ENCODE measurements at places on chromosomes 16 and 17.

GRCh38 chr17:81339534-81340296 lies 44.6 kb upstream of the SLC38A10 start:
- no peak for DNase-seq

- DNase-seq = no peak
These were observed 6.3 kb upstream of the CBFB start for GRCh38 chr16:67022531-67023214.

DNA sequence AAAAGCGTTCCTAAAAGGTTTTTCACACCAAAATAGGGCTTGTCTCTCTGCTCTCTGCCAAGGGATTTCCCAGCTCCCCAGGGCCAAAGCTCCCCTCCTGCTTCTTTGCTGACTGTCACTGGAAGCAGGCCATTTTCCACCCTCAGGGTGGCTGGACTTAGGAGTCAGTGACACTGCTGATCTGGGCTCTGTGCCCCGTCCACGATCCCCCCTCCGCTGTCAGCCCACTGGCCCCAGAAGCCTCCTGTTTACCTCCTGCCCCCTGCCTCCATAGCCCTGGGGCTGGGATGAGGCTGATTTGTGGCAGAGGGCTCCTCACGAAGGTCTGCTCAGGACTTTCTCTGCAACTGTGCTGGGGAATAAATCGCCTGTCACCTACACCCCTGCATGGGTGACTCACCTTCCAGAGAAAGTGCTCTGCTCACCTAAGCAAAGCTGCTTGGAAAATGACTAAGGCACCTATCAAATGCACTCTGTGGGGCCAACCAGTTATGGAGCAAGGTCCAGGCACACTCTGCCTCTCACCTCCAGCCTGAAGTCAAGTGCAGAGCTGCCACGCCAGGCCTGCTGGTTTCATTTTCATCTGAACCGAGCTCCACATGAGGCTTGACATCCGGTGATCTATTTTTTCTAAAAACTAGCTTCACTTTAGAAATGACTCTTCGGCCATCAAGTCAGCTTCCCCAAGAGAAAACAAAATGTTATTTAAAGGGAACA lies 4.9 kb downstream of the MAP3K14 start:
- DNase-seq = no peak

DNA sequence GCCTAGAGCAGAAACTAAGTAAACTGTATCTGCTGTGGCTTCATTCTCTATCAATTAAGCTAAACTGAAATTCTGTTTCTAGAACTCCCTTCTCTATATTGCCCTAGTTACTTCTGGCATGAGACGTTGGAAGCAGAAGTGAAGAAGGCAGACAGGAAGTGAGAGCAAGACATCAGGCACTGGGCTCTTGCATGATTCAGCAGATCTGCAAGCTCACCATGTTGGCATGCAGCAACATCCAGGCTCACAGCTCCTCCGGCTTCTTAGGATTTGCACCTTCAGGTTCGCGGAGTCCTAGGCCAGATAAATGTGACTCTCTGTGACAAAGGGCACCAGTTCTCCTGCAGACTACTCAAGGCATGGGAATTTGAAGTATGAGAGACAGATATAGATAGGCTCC lies 148.3 kb downstream of the CDH8 start:
- peak; percentile 41 for DNase-seq

DNA sequence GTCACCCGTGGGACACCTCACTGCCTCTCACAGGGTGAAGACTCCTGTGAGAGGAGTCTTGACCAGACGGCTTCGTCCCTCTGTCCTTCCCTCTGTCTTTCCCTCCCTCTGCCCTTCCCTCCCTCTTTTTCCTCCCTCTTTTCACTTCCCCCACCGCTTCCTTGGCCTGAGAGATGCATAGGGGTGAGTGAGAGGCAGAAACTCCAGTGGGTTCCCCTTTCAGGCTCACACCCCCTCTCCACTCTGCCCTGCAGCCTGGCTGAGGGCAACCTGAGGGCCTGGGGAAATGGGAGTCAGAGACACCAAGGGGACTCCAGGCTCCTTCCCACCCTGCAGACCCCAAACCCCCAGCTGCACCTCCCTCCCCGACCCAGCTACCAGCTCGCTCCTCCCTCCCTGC lies 14.6 kb upstream of the KRT17 start:
- no peak for DNase-seq

DNA sequence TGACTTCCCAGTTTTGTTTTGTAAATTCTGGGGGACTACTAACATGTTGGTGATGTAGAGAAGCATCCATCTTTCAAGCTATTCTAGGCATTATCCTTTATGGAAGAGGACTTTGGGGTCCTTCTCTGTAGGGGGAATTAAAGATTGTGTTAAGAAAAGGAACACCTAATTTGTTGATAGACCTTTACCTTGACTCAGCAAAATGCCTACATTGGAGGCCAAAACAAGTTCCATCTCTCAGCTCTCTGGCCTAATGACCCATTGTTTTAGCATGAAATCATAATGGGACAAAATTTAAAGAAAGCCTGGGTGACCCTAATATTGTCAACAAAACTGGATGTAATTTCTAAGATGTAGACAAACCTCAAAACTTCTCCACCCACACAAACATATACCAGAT lies 465.3 kb upstream of the SOX9 start:
- no peak for DNase-seq

DNA sequence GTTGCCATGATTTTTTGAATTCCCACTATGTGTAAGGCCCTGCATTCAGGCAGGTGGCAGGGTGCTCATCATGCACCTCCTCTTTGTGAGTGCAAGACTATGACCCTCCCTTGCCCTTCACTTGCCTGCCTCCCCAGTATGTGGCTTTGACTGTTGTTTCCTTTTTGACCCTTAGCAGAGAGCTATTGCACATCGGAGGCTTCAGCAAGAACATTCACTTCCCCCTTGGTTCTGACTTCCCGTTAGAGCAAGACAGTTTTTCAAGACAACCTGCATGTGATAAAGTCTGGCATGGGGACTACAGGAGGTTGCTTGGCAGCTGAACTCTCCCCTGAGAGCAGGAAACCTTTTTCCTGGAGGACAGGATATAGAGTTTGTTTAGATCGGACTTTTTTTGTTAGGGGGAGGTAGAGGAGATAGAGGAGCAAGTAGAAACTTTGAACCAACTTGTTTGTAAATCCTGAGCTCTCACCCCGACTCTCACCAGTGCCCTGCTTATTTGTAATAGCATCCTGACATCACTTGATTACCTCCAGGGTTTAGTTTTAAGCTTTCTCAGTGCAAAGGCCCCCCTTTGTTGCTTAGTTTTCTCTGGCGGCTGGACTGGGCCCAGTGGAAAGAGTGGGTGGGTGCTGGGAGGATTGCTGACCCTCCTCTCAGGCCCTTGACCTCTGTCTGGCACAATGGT lies 34.3 kb downstream of the LIMD2 start:
- no peak for DNase-seq

DNA sequence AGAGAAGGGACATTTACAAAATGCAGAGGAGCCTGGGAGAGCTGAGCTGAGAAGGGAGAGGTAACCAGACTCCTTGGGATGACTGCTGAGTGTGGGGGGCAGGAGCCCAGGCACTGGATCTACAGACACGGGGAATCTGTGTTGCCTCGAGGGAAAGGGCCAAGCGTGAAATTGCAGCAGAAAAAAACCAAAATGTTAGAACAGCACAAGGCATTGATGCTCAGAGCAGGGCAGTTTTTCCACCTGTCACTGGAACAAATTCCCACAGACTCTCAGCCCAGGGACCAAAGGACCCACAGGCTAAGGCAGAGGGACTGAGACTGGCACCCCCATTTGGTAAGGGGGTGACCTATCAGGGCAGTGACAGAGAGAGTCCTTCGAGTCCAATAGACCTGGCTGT lies 2.0 kb downstream of the PITPNM3 start:
- no peak for DNase-seq

GRCh38 chr17:72318131-72318530 lies 197.3 kb downstream of the SOX9 start:
- no peak for DNase-seq

DNA sequence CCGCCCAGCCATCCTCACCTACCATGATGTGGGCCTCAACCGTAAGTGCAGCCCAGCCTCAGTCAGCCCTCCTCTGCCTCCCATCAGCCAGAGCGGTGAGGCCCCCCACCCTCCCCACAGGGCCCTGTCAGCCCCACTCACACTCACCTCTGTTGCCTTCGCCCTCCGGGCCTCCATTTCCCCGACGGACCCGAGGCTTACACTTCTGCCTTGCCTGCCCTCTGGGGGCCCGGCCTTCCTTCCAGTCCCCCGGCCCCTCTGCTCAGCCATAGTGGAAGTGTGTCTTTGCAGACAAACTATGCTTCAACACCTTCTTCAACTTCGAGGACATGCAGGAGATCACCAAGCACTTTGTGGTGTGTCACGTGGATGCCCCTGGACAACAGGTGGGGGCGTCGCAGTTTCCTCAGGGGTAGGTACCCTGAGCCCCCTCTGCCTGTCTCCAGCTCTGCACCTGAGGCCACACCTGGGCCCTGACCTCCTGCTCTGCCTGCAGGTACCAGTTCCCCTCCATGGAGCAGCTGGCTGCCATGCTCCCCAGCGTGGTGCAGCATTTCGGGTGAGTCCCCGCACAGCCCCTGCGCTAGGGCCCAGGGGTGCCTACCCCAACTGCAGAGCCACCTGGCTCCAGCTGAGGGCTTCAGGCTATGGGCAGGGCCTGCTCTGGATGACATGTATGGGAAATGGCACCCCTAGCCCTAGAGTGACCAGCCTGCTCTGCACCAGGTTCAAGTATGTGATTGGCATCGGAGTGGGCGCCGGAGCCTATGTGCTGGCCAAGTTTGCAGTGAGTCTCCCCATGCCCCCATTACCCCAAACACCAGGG lies 4.1 kb downstream of the NDRG4 start:
- DNase-seq = no peak

GRCh38 chr17:49964769-49965523 lies 4.0 kb upstream of the DLX4 start:
- DNase-seq = no peak

DNA sequence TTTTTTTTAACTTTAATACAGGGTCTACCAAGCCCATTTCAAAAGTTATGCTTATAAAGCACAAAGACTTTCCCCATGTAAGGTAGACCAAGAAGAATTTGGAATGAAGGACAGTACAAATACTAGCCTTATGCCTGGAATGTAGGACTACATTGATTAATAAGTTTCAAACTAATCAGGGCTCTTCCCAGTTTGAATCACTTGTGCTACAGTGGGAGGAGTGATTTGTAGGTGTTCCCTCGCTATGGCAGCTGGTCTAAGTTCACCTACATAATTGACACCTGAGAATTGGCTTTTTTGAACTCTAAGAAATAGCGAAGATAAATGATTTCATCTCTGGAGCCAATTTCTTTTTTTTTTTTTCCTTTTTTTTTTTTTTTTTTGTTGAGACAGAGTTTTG lies 18.6 kb downstream of the TMEM238L start:
- no peak for DNase-seq

- no peak for DNase-seq
These were observed 415.3 kb upstream of the C16orf82 start for GRCh38 chr16:26651464-26651863.

DNA sequence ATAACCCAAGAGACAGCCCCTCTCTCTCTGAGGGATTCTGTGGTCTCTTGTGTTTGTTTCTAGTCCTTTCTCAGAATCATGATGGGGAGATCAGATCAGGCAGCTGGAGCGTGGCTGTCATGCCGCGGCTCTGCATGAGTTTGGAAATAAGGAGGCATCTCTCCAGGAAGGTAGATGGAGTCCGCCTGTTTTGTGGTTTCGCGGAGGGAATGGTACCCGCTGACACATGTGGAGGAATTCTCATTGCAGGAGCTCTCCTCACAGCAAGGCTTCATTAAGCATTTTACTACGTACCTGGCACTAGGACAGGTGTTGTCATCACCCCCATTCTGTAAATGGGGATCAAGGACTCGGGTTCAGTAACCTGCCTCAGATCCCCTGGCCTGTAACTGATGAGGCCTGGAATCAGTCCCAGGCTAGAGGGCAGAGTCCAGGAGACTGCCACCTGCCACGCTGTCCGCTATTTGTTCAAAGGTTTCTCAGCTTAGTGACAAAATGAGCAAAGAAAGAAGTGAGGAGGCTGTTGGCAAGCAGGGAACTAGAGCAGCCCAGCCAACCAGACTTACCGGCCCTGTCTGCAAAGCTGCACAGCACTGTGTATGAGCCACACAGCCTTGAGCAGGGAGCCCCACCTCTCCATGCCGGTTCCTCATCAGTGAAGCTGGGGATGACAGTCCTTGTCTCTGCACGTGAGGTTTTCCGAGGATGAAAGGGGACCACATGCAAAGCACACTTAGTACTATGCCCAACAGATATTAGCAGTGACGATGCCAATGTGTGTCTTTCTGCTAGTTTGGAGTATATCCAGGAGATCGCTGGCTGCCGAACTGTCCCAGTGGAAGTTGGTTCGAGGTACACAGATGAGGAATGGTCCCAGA lies 11.0 kb downstream of the KDM8 start:
- no peak for DNase-seq

- no peak for DNase-seq
These were observed 15.9 kb downstream of the GRB7 start for GRCh38 chr17:39753514-39754160.

Measured in HS-27A (cell line).